Kidney epithelial cell (primary cell): ENCODE measurements at places on chromosomes 12 and 14.
A peak's percentile ranks its signal among the peaks of the same experiment; 100 is the strongest.

DNA sequence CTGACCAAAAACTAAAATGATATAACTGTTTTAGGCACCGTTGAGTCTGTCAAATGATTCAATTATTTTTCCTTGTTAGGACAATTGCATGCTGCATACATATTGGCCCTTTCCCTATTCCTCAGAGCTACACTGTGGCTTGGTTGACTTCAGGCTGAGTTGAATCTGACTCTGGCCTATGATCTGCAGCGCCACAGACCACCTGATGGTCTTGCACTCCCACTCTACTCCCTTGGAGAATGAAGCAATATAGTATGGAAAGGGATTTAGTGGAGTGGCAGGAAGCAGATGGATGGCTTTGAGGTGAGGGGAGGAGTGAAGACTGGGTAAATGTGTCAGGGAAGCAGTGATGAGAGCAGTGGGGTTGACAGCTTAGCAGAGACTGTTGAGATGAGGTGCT, 579.0 kb upstream of the STXBP6 start:
- DNase-seq = no peak

GRCh38 chr14:72833174-72833573, 60.7 kb downstream of the DPF3 start:
- no peak for DNase-seq

DNA sequence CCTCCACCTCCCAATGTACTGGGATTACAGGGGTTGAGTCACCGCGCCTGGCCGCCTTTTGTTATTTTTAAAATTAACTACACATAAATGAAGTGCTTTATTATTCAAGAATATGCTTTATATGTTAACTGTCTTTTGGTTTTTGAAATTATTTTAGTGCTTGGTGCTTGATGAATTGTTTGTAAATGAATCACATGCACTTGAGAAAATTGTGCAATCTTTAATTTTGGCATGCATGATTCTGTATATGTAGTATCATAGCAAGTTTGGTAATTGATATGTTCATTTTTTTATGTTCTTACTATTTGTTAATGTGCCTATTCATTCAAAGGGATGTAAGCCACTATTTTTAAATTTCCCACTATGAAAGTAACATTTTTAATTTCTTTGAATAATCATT, 440.9 kb downstream of the NAV3 start:
- DNase-seq = no peak

DNA sequence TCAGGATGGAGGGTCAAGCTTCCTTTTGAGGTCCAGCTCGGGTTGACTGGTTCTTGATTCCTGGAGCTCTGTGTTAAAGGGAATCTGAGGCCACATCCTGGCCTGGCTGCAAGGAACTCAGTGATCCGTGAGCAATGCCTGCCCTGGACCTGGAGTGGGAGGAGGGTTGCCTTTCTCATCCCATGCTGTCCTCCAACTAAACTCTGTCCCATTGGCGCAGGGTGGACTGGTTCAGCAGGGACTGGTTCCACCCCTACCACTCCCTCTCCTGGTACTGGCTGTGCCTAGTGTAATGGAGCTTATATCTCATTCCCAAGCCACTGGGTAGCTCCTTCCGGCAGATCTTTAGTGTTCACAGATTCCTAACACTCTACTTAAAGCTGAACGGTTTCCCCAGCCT, 3.9 kb upstream of the CMKLR1 start:
- no peak for DNase-seq

GRCh38 chr12:115398311-115398781, 714.4 kb upstream of the TBX3 start:
- no peak for DNase-seq

DNA sequence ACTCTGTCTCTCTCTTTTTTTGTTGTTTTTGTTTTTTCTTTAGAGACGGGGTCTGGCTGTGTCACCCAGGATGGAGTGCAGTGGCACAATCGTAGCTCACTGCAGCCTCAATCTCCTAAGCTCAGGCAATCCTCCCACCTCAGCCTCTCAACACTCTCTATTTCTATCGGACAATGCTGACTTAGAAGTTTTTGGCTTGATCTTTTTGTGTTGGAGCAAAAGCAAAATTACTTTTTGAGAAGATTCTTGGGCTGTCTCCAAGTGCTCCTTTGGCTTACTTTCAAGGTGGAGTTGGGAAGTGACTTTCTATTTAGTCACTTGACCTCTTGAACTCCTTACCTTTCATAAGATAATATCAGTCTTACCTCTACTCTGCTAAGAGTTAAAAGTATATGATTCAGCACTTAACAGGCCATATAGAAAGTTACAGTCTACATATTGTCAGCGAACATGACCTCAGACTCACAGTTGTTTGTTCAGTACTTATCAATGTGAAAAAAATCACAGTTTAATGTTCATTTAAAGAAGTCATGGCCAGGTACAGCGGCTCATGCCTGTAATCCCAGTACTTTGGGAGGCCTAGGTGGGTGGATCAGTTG, 15.4 kb upstream of the MIA2 start:
- no peak for DNase-seq

DNA sequence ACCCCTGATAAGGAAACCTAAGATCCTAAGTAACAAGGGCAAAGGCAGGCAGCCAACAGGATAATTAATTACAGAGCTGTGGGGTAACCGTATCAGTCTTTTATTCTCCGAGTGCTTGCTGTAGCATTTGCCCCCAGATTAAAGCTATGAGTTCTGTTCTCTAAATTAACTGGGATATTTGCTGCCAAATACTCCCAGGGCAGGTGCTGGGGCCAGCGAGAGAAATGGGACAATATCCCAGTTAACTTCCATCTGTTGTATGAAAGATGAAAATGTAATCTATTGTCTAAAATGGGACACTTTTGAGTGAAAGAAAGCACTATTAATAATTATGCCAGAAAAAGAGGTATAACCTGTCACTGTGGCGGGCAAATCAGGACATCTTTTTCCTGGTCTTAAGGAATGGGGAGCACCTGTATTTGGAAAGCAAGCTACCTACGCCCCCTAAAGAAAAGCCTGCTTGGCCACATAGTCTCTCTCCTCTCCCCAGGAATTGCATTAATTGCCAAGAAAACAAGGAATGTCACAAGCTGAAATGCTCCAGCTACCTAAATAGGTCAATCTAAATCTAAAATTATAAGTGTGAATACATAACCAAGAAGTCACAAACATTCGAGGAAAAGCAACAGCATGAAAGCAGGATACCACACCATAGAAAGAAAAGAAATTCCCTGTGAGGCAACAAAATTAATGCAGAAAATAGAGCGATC, 26.7 kb upstream of the CFAP54 start:
- DNase-seq = no peak

GRCh38 chr14:34060651-34060999, 109.8 kb upstream of the EGLN3 start:
- no peak for DNase-seq

- no peak for DNase-seq
Measured at GRCh38 chr12:131058700-131059099, 105.0 kb downstream of the ADGRD1 start.

DNA sequence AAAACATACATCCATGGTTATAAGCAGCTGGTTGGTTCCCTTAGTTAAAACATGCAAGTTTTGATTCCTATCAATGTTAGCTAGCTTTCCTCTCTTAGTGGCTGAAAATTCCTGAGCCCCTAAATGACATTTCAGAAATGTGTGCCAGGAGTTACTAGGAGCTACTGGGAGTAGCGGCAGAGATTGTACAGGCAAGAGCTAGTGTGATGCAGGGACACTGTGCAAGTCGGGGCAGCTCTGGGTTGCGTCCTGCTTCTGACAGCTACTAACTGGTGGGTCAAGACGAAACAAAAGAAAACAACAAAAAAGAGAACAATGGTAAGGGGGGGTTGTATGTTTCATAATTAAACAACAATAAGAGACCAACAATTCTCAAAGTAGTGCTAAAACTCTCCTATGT, 35.4 kb downstream of the LRIG3 start:
- DNase-seq = no peak

GRCh38 chr14:104579507-104579906, at the start of gene C14orf180:
Gene C14orf180 (plus strand): TSS chr14:104579764. CDS start chr14:104586431, 6,667 bp downstream.
- DNase-seq = no peak

- no peak for DNase-seq
Measured at GRCh38 chr12:104751594-104751993, 206.5 kb downstream of the SLC41A2 start.

DNA sequence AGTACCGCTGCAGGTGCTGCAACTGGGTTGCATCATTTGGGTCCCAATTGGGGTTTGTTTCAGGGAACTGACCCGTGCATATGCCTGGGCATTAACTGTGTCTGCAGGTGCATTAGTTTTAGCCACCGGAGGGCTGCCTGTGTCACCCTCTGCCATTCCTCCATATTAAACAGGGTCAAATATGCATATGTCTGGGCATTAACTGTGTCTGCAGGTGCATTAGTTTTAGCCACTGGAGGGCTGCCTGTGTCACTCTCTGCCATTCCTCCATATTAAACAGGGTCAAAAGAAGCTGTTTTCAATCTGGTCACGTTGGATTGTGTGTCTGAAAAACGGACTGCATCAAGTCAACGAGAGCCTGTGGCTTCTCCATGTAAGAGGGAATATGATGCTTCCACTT, 1317.0 kb downstream of the TMEM121 start:
- no peak for DNase-seq

DNA sequence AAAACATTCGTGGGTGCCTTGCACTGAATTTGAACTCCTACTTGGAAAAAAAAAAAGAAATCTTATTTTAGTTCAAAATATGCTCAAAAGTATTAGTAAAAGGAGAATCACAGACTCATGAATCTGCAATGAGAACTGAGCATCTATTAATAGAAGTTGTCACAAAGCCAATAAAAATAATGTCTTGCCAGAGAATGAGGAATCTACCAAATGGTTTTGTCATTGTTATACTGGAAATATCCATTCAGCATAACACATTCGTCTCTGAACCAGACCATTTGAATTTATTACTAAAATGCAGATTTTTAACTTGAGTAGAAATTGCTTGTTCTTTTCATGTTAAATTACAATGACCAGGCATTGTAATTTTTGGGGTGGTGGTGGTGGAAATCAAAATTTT, 11.6 kb upstream of the PTPRB start:
- no peak for DNase-seq

- no peak for DNase-seq
Measured at GRCh38 chr12:48996794-48997718, 2.1 kb downstream of the DDN start.

- DNase-seq = no peak
Measured at GRCh38 chr14:101604935-101605780, 43.9 kb downstream of the DIO3 start.

- no peak for DNase-seq
Measured at GRCh38 chr14:78758333-78758732, 588.2 kb downstream of the NRXN3 start.

GRCh38 chr12:10142976-10143589, 13.1 kb upstream of the CLEC7A start:
- no peak for DNase-seq

DNA sequence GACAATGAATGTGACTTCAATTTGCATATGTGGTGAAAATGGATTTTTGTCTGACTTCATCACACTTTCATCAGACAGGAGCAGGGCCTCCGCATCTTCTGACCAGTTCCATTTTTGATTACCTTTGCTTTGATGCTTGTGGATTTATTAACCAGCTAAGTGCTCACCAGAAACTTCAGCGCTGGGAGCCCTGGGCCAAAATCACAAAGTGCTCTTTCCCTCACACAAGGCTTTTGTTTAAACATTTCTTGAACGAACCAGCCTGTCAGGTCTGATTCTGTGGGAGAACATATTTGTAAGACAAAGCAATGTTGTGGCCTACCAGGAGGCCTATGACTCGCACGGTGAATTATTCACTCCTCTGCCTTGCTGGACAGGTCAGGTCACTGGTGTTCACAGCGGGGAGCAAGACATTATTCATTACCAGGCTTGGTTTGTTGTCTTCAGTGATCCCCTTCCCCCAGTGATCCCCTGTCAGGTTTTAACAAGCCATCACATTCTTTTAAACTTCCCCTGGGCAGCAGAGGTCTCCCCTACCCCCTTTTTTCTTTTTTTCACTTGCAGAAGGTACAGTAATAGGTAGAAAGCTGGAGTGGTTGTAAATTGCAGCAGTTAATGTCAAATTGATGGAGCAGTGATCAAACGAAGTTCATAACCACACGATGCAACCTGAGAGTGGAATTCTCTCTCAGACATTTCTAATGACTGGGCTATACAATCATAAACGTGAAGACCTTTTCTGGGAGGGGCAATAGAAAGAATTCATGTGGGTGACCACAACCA, 167.5 kb upstream of the PRICKLE1 start:
- peak; percentile 99 for DNase-seq

DNA sequence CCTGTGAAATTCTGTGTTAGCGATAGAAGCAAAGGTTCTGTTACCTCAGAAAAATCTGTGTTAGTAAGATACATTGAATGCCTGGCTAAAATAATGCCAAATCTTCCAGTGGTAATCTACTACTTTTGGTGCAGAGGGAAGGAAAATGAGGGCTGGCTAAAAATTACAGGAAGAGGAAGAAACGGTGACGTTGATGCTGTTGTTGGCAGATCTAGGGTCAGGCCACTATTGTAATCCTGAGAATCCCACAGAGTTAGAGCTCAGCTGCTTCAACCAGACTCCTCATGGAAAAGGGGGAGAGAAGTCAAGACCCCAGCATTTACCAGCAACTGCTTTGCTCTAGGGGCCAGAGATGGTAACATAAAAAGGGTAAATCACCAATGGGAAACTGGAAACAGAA, 145.1 kb downstream of the PPM1H start:
- DNase-seq = no peak

- no peak for DNase-seq
Measured at GRCh38 chr14:50943943-50944646, at the start of gene PYGL. Gene PYGL (minus strand): TSS chr14:50944483. CDS start chr14:50944403, 80 bp downstream.

GRCh38 chr14:94853920-94854319, 84.0 kb upstream of the GSC start:
- no peak for DNase-seq

- DNase-seq = no peak
Measured at GRCh38 chr14:24483604-24484252, 24.3 kb downstream of the CMA1 start.

- DNase-seq = peak; percentile 43
Measured at GRCh38 chr14:63893701-63894458, 41.1 kb downstream of the SYNE2 start.

GRCh38 chr14:34064349-34064748, 113.5 kb upstream of the EGLN3 start:
- DNase-seq = no peak

GRCh38 chr14:91254461-91254860, 10.0 kb upstream of the GPR68 start:
- no peak for DNase-seq

DNA sequence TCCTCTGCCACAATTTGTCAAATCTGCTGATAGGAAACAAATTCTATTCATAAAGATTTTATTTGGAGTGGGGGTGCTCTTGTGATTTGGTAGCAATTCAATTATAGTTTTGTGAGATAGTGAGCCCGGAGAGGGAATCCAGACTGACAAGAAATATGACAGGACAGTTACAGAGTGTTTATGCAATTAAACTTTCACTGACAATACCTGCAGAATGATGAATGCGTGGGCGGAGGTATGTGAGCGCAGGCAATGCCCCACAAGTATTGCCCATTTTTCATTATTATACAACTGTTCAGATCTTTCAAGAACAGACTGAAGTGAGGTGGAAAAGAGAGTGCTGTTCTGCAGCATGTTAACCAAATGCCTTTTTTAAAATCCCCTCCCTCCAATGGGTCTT, 259.0 kb downstream of the EGLN3 start:
- no peak for DNase-seq
